ENCODE measurements at places on chromosomes 2 and 18.

GRCh38 chr2:100745604-100746003, 74.3 kb upstream of the NPAS2 start:
- DNase-seq, result no peak

- no peak for DNase-seq
Observed at GRCh38 chr2:113888641-113889470, 1.0 kb upstream of the ACTR3 start.

- no peak for DNase-seq
Observed at GRCh38 chr18:69401226-69401971, 711 bp downstream of the DOK6 start.

DNA sequence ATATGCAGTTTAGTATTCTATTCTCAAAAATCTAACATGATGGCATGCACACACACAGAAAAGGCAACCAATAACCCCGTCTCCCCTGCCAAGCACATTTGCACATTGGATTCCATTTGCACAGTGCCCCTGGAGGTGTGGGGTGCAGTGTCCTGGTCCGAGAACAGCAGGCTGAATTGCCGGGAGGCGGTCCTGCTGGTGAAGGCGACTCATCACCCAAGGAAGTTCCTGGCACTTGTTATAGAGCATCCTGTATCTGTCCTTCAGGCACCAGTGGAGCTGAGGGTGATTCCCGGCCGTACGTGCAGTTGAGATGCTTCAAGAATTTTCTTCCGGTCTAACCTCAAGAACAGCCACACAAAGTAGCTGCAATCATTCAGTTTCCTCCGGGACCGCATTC, 73.0 kb upstream of the RAB12 start:
- DNase-seq, result no peak

DNA sequence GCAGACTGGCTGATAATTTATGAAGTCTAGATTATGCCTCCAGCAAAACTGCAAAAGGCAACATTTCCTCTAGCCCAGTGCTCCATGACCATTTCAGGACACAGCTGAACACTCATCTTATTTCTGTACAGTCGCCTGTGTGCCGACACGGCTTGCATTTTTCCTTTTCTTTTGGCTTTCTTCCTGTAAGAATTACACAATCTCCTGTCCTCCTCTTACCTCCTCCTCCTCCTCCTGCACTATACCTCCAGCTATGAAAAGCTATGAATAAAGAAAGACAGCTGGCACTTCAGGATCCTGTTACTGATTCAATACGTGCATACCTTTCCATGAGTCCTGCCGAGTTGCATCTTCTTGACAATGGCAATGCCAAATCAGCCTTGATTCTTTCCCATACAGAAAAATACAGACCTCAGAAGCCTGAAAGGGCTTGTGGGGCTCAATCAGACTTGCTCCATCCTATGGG, 32.2 kb upstream of the TRIB2 start:
- no peak for DNase-seq

- DNase-seq, result peak; percentile 25
Observed at GRCh38 chr2:9655441-9656269, 24.9 kb upstream of the YWHAQ start.

GRCh38 chr2:222774941-222775340, 85.9 kb upstream of the ACSL3 start:
- no peak for DNase-seq

- no peak for DNase-seq
Observed at GRCh38 chr2:459931-460330, 172.0 kb upstream of the ALKAL2 start.

DNA sequence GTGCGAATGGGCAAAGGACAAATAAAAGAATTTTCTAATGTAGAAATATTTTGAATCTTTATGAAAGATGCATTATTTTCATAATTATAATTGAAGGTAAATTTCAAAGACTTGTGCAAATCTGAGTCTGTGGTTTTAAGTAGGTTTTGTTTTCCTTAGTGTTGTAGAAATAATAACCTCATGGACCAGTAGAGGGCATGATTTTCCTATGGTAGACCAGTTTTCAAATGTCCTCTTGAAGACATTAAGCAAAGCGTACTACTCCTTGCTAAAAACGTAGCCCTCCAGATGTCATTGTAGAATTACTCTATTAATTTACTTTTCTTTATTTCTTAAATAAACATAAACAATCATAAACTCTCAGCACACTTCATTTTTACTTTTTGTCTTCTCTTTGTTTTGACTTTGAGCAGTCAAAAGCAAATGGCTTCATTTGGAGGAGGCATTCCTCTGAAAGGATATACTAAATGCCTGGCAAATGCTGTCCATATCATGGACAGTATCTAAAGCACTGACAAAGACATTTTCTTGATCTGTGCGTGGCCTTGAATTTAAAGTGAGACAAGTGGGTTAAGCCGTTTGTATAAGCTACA, 85.8 kb upstream of the FAM237A start:
- DNase-seq, result peak; percentile 50

DNA sequence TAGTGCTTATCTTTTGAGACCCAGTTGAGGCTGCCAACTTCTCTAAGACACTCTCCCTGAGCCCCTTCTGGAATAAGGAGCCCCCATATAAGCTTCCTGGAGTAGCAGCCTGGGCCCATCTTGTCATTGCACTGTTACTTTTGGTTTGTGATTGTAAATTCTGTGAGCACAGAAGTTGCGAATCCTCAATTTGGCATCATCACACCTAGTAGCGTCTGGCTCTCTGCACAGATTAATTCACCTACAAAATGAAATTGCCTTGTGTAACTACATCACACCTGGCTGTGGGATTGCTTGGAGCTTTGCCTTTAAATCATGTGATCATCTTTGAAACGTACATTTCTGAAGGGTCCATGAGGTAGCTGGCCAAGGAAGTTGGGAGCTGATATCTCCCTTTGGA, 193.2 kb upstream of the BCL2L11 start:
- DNase-seq, result no peak

DNA sequence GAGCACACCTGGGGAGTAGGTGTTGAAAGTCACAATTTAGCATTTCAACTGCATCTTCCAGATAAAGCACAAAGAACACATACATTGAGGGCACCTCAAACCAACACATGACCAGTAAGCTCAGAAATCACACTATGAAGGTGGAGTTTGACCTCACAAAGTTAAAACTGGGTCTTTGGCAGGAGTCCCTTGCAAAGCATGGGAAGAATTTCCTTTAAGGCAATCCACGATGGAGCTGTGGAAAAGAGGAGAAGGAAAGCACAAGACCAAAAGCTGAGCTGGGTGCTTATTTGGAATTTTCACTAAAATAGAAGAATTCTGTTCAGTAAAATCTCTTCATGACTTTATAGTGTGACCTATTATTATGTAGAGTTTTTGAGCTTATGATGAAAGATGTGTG, 212.9 kb upstream of the APCDD1 start:
- no peak for DNase-seq

All from hematopoietic multipotent progenitor cell treated with erythropoietin and hydrocortisone succinate and interleukin-3 and kit ligand, for 8 days (in vitro differentiated cells).